Stomach (tissue), 19 donors: ENCODE measurements at places on chromosomes 5 and 9. TPM values are rescaled to one million over a fixed set of nuclear protein-coding genes. Genes with fewer than 3 reads are reported as not detected.
A peak's percentile ranks its signal among the peaks of the same experiment; 100 is the strongest.

DNA sequence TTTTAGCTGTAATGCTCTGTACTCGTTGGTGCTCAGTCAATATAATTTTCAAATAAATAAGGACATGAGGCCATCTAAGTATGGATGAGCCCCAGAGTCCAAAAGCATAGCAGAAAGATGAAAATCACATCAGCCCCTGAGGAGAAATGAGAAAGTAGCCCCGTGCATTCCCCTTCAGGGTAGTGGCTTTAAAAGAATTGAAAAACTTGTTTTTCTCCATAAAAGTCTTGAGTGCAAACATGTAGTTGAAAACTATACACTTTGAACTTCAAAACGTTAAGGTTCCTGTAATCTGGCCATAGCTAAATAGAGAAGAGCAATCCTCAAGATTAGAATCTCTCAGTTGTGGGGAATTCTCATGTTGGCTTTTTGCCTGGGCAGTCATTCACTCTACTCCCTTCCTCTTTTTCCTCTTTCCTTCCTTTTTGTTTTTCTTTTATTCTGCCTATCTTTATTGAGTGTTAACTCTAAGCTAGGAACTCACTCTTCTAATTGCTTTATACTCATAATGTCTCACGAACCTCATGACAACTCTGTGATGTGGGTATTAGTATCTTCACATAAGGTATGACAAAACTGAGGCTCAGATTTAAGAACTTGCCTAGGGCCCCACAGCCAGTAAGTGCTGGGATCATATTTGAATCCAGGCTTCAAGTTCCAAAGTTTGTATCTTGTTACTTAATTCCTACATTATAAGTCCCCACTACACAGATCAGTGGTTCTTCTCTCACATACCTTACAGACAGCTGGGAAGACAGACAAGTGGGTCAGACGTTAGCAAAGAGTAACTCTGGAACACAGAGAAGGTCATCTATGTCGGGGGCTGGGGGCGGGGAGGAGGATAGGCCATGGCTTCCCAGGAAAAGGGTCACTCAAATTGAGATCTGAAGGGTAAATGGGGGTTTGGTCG lies 46.4 kb upstream of the ABCA1 start:
- DNase-seq = no peak

The SIL1 gene
- 60.0 TPM for total RNA-seq

GRCh38 chr5:90546216-90546837 lies 12.3 kb upstream of the ADGRV1 start:
- no peak for DNase-seq

The OCLN gene
- total RNA-seq = 52.3 TPM

GRCh38 chr5:112142769-112143270 lies 276.3 kb downstream of the EPB41L4A start:
- no peak for DNase-seq

DNA sequence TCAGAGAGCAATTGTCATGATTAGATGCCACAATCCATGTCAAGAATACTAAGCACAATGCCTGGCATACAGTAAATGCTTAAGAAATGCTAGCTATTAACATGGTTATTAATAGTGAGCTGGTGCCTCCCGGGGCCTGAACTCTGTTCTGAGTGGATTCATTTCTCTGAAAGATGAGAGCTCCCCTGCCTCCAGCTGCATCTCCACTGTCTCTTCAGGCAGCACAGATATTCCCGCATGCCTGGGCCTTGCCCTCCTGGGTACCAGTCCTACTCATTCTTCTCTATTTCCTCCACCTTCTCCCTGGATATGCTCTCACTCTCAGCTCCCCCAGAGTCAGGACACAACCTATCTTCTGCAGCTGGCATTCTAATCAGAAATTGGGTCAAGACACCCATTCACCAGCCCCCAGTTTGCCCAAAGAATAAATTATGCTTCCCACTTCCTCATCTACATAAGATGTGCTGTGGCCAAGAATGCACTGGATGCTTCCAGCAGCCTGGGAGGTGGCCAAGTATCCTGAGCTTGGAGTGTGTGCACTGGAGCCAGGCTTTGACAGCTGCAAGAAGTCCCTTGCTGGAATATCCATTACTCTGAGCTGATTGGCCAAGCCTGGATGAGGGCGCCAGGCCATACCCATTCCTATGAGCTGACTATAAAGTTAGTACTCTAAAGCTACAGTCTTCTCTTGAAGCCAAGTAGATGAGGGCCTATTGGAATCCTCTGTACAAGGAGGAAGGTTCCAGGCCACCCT lies 669.0 kb downstream of the ACTL7B start:
- DNase-seq = peak; percentile 86

The CMBL gene
- total RNA-seq = 23.1 TPM

The ITGA1 gene
- total RNA-seq = 507 TPM

The C5orf58 gene
- total RNA-seq = 0.43 TPM

GRCh38 chr9:98092613-98092931 lies 26.4 kb downstream of the TRIM14 start:
- DNase-seq = no peak

DNA sequence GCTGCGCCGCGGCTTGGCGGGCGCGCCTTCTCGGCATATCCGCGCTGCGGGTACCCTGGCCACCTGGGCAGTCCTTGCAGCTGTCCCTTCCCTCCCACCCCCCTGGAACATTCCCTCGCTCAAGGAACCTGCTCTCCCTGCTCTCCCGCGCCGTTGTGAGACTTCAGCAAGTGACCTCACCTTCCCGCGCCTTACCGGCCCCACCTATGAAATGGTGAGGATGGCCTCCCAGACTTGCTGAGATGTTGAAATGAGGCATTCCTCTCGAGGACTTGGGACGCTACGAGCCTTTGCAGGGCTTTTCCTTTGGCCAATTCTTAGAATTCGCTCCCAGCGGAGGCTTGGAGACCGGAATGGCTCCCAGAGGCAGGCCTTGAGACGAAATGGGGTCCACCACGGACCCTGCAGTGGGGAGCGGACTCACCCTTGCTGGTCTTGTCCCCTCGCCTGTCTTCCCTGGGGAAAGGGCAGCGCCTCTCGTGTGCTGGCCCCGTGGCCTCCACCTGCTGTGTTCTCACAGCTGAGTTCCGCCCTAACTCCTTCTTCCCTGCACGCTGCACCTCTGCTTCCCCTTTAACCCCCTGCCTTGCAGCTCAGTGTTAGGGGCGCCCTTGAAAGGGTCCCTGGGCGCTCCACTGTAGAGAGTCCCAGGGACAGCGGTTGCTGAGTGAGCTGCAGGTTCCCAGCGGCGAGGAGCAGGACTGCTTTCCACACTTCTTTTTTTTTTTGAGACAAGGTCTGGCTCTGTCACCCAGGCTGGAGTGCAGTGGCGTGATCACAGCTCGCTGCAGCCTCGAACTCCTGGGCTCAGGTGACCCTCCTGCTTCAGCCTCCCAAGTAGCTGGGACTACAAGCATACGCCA lies 907 bp downstream of the HMCN2 start:
- DNase-seq = no peak

DNA sequence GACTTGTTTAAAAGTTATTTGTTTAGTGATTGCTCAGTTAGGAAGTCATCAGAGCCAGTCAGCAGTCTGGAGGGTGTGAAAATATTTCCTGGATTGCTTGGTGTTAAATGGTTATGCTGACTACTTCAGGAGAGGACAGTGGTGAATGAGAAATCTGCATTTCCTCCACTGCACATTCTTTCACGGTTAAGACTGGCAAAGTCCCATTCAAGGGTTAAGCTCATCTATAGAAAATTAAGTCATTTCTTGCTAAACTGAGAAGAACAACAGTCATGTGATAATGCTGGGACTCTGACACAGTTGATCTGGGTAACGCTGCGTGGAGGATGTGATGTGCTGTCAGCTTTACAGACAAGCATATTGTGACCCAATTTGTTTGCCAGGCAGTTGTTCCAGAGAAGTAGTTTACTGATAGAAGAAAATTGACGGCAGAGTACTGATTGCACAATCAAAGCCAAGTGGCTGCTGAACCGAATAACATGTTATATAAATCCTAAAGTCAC lies 80.4 kb downstream of the GRAMD2B start:
- peak; percentile 39 for DNase-seq

GRCh38 chr5:112549605-112550166 lies 130.6 kb upstream of the EPB41L4A start:
- DNase-seq = no peak

The SH2D3C gene
- not detected for total RNA-seq

The ADGRD2 gene
- total RNA-seq = not detected

GRCh38 chr5:14156650-14157492 lies 13.7 kb downstream of the TRIO start:
- no peak for DNase-seq

GRCh38 chr5:116528519-116529234 lies 45.9 kb downstream of the SEMA6A start:
- DNase-seq = no peak

The ADRA1B gene
- 0.18 TPM for total RNA-seq

- no peak for DNase-seq
Measured at GRCh38 chr9:70987986-70988385, 133.4 kb downstream of the TRPM3 start.

- no peak for DNase-seq
Measured at GRCh38 chr9:73995836-73996235, 501.3 kb upstream of the RORB start.
